ENCODE measurements at places on chromosomes 11 and 22.

DNA sequence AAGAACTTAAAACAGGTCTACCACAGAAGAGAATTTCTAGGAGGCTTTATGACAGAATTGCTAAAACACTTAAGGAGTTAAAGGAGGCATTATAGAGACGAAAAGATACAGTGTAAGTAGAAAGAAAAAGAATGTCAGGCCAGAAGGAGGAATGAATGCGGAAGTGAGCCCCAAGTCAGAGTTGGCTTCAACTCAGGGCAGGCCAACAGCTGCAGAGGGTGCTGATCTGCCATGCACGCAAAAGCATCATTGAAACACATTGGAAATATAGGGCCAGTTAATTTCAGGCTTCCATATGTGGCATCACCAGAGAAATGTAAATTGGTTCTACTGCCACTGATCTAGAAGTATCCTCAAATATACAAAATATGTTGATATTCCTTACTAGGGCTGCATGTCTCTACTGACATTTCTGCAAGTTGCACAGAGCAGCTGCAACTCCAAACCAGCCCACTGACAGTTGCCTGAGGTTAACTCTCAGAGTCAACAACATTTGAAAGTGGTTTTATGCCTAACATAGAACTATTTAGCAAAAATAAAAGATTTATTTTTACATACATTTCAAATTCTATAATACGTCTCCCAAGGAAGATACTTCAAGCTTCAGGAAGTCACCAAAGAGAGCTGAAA lies 324.1 kb downstream of the C11orf87 start:
- DNase-seq: no peak

GRCh38 chr11:16280256-16280682 lies 76.1 kb downstream of the SOX6 start:
- no peak for DNase-seq

DNA sequence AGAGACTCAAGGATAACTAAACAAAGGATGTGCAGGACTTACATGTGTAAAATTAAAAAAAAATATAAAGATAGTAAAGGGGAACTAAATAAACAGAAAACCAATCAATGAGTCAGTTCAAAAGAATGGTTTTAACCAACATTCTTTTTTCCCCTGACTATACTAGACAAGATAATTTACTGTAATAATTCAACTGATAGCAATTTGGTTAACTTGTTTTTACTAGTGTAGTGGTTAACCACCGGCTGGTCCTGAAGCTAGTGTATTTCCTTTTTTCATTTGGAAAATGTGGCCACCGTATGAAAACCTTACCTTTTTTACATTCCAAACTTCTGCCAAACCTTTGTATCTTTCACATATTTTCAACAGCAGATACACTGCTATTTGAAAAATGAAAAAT lies 123.1 kb downstream of the ARHGAP42 start:
- no peak for DNase-seq

DNA sequence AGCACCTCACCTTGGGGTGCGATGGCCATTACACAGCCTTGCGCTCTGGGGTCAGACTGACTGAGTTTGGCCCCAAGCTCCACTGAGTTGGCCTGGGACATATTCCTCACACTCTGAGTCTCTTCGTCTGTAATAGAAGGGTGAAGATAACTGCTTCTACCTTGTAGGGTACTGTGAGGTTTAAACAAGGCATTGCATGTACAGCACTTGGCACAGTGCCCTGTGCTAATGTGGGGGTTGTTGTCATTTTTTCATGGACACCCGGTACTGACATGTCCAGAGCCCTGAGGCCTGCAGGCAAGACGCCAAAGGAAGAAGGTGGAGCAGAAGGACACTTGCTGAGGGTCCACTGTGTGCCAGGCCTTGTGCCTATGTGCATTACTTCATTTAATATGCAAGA lies 50.7 kb downstream of the OTOG start:
- DNase-seq: no peak

DNA sequence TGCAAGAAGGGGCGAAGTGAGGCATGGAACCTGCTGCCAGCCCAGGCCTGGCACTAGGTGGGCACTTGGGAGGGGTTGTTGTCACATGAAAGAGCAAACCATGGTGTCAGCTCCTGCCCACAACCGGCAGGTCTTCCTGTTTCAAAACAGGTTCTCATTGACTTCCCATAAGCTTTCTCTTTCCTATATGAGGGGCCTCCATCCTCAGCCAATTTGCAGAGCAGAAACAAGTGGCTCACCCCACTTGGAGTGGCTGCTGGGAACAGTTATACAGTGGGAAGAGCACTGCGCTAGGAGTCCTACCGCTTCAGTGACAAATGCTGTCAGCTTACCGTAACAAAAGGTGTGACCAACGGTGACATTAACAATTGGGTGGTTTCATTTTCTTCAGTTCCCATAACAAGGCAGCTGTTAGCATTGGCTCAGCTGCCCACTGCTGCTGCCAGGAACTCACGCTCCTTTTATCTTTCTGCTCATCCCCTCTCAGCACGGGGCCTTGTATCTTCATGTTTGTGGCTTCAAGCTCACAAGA lies 10.2 kb upstream of the SSTR3 start:
- DNase-seq: peak; percentile 50

Data from stimulated activated CD4-positive, alpha-beta T cell treated with anti-CD3 and anti-CD28 coated beads, Interleukin-4, amount 100 ng/mL, for 24 hours (primary cell).